ENCODE measurements at places on chromosomes 6 and 20.

DNA sequence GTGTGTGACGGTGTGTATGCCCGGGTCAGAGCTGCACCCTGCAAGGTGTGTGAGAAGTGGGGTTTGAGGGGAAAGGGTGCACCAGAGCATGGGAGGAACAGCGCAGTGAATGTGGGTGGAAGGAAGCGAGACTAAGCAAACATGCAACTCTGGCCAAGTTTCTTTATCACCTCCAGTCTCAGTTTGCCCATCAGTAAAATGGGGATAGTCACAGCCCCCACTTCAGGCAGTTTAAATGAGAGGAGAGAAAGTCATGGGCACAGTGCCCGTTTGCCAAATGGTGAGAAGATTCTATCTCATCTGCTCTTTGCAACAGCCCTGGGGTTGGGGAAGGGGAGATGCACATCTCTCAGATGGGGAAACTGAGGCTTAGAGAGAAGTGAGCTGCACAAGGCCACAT is 12.8 kb upstream of the VSTM2L start:
- DNase-seq: no peak

DNA sequence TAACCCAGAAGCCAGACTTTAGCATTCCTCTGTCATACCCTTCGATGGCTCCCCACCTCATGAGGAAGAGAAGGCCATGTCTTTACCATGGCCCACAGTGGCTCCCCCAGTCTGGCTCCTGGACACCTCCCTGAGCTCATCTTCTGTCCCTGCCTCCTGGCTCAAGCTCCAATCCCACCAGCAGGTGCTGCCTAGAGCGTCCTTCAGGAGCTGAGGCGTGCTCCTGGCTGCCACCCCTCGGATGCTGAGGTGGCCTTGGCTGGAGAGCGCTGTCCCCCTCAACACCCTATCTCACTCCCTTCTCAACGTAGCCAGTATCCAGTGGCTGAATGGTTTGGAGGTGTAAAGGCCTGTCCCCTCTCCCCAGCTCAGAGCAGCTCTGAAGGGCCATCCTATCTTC is 47.4 kb upstream of the RANBP9 start:
- no peak for DNase-seq

- peak; percentile 79 for DNase-seq
Observed at GRCh38 chr20:19583532-19584175, 174.4 kb upstream of the RIN2 start.

DNA sequence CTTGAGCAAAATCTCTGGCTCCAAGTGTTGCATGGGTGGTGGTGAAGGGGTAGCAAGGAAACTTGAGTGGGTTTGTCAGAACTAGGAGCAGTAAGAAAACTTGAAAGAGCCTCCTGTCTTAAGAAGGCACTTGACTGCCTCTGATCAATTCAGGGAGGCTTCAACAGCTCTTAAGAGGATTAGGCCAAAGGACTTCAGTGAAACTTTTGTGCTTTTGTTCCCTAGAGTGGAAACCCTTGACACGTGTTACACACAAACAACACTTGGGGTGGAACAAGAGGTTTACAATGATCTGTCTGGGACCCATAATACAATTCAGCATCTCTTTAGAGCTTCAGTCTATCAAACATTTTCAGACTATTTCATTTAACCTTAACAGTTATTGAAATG is 80.1 kb upstream of the ARMC2 start:
- DNase-seq: no peak

DNA sequence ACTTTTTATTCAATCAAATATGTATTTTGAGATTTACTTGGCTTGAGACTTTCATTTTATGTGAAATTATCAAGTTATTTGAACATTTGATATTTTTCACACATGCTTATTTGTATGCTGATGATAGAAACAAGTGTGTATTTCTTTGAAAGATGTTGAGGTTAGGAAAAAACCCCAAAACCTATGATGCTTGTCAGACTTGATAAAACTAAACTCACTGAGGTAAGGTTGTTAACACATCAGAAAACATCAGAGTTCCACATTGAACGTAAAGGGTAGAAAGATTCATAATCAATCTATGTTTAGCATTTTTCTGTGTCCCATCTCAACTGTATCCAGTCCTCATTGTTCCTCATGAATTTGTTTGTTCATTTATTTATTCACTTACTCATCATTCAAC is 12.2 kb downstream of the SF3B5 start:
- no peak for DNase-seq

- DNase-seq: no peak
Observed at GRCh38 chr6:168535711-168536110, 94.7 kb downstream of the SMOC2 start.
